T-helper 9 cell (primary cell): ENCODE measurements at places on chromosomes 12 and 14.

GRCh38 chr14:100731846-100732765 lies 5.4 kb downstream of the DLK1 start:
- no peak for DNase-seq

GRCh38 chr14:61972711-61973110 lies 210.5 kb downstream of the SNAPC1 start:
- DNase-seq: no peak

DNA sequence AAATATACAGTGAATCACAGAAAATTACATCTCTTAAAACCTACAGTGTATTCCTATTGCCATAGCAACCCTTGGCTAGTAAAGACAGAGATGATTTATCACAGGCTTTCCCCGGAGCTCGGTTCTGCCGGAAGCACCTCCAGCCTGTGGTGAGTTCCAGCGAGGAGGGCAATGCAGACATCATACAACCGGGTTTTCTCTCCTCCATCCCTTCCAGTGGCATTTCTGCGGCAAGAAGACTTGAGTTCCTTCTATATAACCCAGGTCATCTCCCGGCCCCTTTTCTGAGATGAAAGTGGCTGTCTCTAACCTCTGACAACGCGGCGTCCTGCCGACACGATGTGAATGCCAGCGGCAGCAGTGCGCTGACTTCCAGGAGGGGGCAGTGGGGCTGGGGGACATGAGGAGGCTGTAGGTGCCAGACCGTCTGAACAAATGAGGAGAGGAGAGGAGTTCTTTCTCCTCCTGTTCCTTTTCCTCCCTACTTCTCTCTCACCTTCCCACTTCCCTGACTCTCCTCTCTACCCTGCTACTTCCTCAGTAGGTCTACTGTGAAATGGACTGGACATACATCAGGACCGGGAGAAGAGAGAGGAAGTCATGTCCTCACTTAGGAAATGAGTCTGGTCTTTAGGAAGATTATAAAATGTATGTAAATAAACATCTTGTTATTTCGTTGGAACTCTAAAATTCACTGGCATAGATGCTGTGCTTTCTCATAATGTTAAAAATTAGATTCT lies 68.6 kb upstream of the MAX start:
- DNase-seq: peak; percentile 12

- no peak for DNase-seq
Observed at GRCh38 chr12:116861320-116861719, 19.9 kb downstream of the HRK start.

- DNase-seq: no peak
Observed at GRCh38 chr12:116808113-116809105, 70.3 kb downstream of the RNFT2 start.
